Left lung (tissue), 14 donors: ENCODE measurements at places on chromosomes 4 and X.

- DNase-seq: no peak
Observed at GRCh38 chr4:123017636-123018395, 95.4 kb upstream of the NUDT6 start.

DNA sequence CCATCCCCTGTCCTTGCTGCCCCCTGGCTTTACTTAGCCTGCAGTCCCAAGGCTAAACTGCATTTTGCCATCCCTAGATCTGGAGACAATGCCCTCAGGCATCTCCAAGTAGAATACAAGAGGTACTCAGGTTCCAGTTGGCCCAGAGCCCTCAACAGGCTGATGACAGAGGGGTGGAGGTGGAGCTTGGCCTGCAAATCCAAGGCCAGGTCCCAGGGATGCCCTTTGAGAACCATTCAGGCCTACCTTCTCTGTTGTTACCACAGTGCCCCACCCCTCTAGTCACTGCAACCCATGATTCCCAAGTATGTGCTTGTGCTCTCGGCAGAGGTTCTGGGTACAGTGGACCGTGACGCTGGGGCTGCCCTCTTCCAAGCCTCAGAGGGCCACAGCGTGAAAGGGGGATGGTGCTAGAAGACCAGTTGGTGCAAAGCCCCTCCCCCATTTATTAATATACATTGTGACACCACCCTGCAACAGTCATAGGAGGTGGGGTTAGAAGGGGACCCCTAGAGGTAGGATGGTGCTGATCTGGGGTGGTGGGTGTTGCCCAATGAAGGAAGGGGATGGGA lies 6.4 kb upstream of the UBA1 start:
- no peak for DNase-seq

- DNase-seq: no peak
Observed at GRCh38 chrX:95919605-95920004, 765.0 kb upstream of the DIAPH2 start.

- DNase-seq: no peak
Observed at GRCh38 chr4:157983300-157983699, 189.5 kb downstream of the GASK1B start.

DNA sequence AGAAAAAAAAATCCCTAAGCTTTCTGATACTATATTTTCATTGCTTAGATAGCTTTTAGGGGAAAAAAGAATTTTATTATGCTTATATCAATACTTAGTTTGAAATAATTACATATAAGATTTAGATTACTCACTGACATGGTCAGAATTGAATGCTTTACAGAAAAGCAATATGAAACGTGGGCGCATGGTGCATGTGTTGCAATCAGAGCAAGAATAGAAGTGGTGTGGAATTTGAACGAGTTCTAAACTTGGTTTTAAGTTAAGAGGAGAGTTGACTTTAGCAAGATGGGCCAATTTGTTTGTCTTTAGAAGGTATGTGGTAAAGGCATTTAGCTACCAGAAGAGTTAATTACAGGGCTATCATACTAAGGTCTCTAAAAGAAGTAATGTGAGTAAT lies 21.4 kb downstream of the OCRL start:
- no peak for DNase-seq

GRCh38 chr4:107187091-107187490 lies 151.0 kb upstream of the DKK2 start:
- no peak for DNase-seq

- DNase-seq: no peak
Observed at GRCh38 chr4:14856062-14856933, 146.0 kb upstream of the CPEB2 start.

DNA sequence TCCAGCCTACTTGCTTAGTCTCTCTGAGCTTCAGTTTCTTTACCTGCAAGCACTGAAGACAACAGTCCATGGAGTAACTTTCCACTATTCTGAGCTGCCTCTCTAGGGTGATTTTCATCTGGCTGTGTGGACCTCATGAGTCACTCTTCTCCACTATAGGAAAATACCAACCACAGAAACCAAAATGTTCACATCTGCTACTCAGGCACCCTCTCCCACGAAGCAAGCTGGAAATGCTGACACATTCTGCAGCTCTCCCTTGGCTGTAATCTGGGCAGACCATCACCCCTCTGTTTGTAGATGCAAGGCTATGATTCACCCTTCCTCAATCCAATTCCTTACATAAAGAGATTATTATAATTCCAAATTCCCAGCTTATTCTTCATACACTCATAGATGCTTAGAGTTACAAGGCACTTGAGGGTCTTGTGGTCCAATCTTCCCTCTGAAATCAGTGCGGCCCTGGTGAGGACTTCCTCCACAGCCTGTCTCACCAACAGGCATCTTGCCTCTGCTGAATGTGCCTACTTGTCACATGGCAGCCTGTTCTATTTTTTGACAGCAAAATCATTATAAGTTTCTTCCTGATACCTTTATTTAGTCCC lies 97.0 kb upstream of the LNX1 start:
- DNase-seq: no peak

GRCh38 chr4:155946486-155946885 lies 7.2 kb downstream of the CTSO start:
- no peak for DNase-seq

DNA sequence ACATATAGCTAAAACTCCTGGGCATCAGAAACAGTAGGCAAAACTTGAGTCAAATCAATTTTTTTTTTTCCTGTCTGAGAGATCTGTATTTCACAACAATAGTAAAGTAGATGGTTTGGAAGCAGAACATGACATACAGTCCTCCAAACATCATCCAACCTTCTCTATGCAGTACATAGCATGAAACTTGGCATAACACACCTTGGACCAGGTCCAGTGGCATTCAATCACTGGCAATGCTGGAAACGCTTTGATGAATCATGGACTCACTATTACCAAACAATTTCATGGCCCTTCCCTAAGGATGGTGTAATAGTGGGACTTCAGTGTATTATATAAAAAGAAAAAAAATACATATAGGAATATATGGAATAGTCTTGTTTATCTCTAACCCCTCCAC lies 154.6 kb downstream of the FMR1NB start:
- peak; percentile 10 for DNase-seq

GRCh38 chrX:40415675-40416074 lies 165.1 kb upstream of the ATP6AP2 start:
- DNase-seq: no peak

DNA sequence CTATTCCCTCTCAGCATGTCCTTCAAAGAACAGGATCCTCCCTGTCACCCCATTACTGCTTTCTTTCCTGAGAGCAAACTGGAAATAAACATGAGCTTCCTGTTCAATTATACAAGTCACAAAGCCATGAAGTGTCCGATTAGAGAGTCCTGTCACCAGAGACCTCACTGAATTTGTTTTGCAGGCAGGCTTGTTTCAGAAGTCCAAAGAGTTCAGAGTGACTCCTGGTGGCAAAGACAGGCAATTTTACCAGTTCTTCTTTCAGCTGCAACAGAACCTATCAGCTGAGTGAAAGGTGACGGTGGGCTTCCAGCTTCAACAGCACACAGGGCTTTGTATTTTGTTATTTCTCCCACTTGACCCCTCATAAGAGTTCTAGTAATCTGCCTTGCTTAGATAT lies 6.4 kb downstream of the ELK1 start:
- no peak for DNase-seq

DNA sequence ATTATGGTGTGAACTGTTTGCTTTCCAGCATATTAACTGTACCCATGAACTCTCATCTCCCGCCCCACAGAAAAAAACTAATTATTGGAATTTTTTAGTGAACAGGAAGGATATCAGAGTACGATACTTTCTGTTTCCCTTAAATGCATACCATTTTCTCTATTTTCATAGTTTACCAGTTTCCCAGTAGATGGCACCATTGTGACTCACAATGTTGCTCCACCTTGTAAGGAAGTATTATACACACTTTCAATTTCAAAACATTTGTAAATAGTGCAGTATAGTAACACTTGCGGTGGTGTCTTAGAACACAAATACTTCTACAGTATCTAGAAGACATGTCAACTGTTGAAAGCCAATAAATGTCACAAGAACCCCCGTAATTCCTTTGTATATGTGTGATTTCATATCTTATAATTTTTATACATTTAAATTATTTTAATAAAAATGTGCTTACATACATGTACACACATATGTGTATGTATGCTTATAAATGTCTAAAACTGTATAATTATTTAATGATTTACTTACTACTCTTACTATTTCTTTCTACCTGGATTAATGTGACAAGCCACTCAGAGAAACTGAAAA lies 167.3 kb downstream of the SLIT2 start:
- peak; percentile 66 for DNase-seq

DNA sequence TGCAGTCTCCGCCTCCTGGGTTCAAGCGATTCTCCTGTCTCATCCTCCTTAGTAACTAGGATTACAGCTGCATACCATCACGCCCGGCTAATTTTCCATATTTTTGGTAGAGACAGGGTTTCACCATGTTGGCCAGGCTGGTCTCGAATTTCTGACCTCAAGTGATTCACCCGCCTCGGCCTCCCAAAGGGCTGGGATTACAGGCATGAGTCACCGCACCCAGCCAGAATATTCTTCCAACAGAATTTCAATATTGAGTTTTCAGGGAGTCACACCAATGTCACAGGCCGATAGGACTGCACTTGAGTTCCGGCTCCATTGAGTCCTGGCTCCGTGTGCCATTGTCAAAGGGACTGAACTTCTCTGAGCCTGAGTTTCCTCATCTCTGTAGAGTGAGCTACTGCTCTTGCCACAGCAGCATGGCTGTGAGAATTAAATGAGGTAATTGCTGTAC lies 82.9 kb downstream of the CLCN4 start:
- no peak for DNase-seq

- no peak for DNase-seq
Observed at GRCh38 chrX:106050054-106050453, 11.5 kb upstream of the SERPINA7 start.

- no peak for DNase-seq
Observed at GRCh38 chr4:155085843-155086530, 122.4 kb upstream of the NPY2R start.

DNA sequence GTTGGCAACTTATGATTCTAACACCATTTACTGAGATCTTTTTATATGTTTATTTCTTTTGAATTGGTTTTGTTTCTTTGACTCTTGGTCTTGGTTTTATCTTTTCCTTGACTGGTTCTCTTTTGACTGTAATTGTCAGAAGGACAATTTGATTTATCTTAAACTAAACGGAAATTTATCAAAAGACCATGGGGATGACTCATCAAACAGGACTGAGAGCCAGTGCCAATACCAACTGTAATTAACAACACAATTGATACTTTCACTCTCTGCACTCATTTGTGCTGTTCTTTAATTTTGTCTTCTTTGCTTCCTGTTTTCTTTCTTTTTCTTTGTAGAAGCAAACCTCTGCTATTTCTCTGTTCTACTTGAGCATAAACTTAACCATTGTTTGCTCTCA lies 776.8 kb downstream of the CCSER1 start:
- no peak for DNase-seq

GRCh38 chrX:24465532-24465865 lies 413 bp downstream of the PDK3 start:
- no peak for DNase-seq

DNA sequence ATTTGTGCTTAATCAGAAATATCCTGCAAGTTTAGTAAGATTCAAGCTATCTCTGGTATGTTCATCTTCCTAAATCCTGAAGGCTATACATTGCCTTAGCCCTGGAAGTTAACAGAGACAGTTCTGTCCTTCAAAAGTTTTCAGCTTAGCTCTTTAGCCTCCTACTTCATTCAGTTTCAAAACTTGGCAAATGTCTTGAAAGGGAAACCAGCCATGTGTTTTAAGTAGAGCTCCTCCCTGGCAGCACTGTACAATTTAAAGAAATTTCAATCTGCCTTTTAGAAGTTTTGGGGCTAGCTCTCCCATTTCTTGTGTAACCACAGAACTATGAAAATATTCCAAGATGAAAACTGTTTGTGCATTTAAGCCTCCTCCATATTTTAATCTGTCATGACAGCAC lies 47.0 kb downstream of the FANCB start:
- DNase-seq: no peak

GRCh38 chrX:19964017-19964710 lies 26.7 kb downstream of the BCLAF3 start:
- DNase-seq: no peak

DNA sequence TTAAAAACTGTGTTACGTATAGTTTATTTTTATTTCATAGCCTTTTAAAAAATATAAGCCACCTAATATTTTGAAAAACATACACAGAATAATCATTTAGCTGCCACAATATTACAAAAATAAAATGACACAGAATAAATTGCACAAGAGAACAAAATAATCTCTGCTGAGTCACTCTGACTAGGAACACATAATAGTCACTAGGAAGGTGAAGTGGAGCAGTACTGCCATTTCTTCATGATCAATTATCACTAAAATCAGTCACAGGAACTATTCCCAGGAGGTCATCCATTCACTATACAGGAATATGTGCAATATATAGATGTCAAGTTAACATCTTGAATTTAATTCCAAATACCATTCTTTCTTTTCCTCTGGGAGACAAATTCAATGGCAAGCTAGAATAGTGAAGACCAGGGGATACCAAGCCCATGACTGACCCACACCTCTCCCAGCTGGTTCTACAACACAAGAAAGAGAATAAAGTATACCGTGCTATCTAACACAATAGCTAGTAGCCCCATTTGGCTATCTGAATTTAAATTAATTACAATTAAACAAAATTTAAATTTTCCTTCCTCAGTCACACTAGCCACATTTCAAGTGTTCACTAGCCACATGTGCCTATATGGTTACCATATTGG lies 5.9 kb downstream of the SMIM43 start:
- no peak for DNase-seq

GRCh38 chrX:15143825-15144121 lies 126.1 kb downstream of the ASB9 start:
- DNase-seq: no peak

DNA sequence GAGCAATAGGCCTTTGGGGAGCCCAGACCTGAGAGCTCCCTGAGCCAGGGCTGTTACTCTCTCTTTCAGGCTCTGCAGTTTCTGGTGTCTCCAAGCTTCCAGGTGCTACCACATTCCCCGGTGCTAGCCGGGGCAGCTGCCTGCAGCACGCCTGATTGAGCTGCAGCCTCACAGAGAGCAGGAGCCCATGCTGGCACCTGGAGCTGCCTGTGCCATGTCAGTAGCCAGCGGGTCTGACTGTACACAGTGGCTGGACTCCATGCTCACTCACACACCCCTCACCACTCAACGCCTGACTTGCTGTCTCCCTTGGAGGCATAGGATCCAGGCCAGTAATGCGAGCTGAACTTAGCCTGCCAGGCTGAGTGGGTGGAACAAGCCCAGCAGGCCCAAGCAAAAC lies 800.4 kb upstream of the AGA start:
- no peak for DNase-seq

DNA sequence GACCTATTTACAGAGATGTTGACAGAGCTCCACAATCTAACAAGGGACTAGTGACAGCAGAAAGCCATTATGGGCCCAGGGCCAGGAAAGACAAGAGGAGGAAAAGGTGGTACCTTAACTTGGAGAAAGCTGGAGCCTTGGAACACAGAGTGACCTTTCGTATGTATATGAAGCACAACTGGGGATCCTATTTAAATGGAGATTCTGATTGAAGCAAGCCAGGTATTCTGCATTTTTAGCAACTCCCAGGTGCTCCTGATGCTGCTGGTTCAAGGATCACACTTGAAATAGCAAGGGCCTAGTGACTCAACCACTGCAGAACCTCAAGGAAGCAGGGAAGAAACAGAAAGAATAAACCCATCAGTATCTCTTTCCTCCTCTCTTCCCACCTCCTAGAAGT lies 99.4 kb downstream of the TMEM47 start:
- no peak for DNase-seq
